ENCODE measurements at places on chromosomes 5 and 9. TPM values are rescaled to one million over a fixed set of nuclear protein-coding genes. Genes with fewer than 3 reads are reported as not detected.

Gene PCDHA4
- not detected for total RNA-seq

Gene SPINK7
- total RNA-seq: not detected

Gene BHMT2
- total RNA-seq: not detected

Gene TRPM3
- not detected for total RNA-seq

Gene ZBED3
- 2.0 TPM for total RNA-seq

Gene CTXN3
- total RNA-seq: not detected

Gene UBE2QL1
- total RNA-seq: not detected

Data from activated CD8-positive, alpha-beta T cell treated with anti-CD3 and anti-CD28 coated beads, Interleukin-2, amount 10 ng/mL, durations not matched to agents 7 days and 5 days (primary cell).